NCI-H526 treated with DMSO at 0.1 percent for 48 hours (cell line): ENCODE measurements at places on chromosomes 5 and 9.

GRCh38 chr9:112719241-112719691, 1.3 kb upstream of the INIP start:
- DNase-seq, result no peak

GRCh38 chr5:132480546-132480892, 10.1 kb downstream of the IRF1 start:
- DNase-seq, result no peak

GRCh38 chr9:98438666-98439065, 183.2 kb upstream of the TBC1D2 start:
- DNase-seq, result no peak

DNA sequence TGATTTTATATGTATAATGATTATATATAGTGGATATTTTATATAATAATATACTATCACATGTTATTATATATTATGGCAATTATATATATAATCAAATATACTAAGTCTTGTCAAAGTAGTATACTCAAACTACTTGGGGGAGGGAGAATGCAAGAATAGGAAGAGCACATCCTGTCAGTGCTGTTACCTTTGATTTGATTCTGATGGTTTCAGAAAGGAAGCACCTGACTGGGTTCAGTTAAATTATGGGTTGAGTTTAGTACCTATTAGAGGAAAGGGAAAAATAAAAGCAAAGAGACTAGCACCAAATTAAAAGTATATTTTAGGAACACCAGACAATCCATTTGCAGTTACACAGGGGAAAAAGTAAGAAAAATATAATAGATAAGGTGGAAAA, 107.6 kb downstream of the GRIA1 start:
- no peak for DNase-seq

DNA sequence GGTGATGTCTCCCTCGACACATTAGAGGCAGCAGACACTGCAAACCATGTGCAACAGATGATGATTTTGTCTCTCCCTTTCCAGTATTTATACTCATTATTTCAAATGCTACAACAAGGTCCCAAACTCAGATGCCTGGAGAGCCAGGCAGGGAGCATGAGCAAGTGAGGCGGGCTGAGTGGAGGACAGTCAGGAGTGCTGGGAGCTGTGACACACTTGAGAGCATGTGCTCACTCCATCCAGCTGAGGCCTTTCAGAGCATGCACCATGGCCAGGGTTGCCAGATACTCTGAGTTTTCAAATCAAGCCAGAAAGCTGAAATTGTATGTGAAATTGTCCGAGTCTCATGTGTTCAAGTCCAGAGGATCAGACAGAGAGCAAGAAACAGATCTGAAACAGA, 55.8 kb upstream of the SLC2A8 start:
- DNase-seq, result no peak

GRCh38 chr5:102048940-102049339, 247.1 kb downstream of the SLCO4C1 start:
- DNase-seq, result no peak
